Cortex of kidney (tissue), 1 donor: ENCODE measurements at places on chromosomes 3 and 15.

GRCh38 chr3:124694486-124694885 lies 35.8 kb upstream of the UMPS start:
- no peak for DNase-seq

DNA sequence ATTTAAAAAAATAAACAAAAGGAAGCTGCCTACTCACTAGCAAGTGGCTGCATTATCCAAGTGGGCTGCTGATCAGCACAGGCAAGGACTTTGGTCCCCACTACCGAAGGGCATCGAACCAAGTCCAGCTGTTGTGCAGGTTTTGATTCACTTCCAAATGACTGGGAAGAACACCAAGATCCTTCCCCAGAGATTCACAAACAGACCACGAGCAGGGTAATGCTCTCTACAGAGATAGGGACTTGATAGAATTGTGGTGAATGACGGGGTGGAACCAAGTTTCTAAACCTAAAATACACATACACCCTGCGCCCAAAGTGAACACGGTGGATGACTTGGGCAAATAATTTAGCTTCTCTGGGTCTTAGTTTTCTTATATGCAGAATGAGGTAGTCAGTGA lies 203.7 kb upstream of the ICE2 start:
- DNase-seq: no peak

DNA sequence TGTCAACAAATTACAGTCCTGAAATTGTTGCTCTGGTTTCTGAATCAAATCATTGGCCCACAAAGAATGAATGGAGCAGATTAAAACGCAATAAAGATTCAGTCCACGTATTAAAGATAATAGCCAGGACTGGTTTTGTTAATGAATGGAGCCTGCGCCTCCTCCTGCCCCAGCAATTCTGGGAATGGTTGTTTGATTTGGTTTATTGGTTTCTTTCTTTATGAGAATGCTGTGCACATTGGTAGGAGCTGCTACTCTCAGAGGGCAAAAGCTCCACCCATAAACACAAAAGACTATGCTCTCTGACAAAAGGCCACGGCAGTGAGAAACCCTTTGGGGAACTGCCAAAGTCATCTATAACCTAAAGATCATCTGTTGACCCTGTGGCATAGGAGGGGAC lies 261.1 kb downstream of the ABHD5 start:
- DNase-seq: no peak

- DNase-seq: no peak
These were observed 15.7 kb upstream of the CAND2 start for GRCh38 chr3:12780751-12781150.

GRCh38 chr3:138114988-138115971 lies at the start of gene DZIP1L:
Gene DZIP1L (minus strand): TSS chr3:138115608. CDS start chr3:138103971, 11,637 bp downstream.
- DNase-seq: no peak

DNA sequence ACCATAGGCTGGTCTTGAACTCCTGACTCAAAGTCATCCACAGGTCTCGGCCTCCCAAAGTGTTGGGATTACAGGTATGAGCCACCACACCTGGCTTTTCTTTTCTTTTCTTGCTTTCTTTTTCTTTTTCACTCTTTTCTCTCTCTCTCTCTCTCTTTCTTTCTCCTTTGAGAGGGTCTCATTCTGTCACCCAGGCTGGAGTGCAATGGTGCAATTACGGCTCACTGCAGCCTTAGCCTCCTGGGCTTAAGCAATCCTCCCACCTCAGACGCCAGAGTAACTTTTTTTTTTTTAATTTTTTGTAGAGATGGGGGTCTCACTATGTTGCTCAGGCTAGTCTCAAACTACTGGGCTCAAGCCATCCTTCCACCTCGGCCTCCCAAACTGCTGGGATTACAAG lies 133.1 kb upstream of the UBE2E1 start:
- DNase-seq: no peak

DNA sequence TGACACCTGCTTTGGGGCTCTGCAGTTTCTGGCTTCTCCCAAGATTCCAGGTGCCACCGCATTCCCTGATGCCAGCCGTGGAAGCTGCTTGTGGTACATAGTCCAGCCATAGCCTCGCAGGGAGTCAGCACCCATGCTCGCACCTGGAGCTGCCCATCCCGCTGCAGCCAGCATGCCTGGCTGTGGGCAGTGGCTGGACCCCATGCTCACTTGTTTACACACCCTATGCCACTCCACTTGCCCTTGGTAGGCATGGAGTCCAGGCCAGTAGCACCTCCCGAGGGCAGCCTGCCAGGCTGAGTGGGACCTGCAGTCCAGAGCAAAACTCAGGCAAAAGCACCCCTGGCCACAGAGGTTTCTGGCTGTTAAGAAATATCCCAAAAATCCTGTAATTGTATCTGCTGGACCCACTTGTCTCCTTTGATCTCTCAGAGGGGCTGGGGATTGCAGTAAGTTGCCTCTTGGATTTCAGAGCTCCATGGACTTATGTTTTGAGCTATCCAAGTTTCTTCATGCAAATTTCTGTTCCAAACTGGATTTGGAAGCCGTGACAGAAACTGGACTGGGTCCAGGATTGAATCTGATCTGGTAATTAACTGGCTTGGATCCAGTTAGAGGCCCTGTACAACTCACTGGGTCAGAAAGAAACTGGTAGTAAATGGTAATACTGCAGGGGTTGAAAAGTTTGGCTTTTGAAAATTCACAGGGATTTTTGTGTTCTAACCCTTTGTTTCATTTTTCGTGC lies 149.3 kb downstream of the FMN1 start:
- no peak for DNase-seq

GRCh38 chr3:105691633-105692032 lies 177.2 kb downstream of the CBLB start:
- no peak for DNase-seq

- DNase-seq: no peak
These were observed 233.9 kb upstream of the CADM2 start for GRCh38 chr3:84724877-84725276.

GRCh38 chr3:99532246-99532645 lies 106.1 kb upstream of the COL8A1 start:
- no peak for DNase-seq

DNA sequence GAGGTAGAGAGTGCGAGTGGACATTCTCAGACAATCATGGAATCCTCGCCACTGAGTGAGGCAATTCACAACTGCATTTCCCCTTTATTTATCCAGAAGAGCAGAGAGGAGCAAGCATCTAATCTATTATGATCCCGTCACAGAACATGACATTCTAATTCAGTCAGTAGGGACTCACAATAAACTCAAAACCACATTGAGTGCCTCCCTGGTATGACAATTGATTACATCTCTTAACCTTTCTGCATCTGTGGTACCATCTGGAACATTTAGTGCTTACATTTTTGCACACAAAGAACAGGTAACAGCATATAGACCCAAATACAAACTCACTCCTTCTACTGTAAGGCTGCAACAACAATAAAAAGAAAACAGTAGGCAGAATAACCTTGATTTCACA lies 517.2 kb downstream of the GBE1 start:
- no peak for DNase-seq

- DNase-seq: no peak
These were observed 56.7 kb downstream of the PAK2 start for GRCh38 chr3:196796317-196796716.

DNA sequence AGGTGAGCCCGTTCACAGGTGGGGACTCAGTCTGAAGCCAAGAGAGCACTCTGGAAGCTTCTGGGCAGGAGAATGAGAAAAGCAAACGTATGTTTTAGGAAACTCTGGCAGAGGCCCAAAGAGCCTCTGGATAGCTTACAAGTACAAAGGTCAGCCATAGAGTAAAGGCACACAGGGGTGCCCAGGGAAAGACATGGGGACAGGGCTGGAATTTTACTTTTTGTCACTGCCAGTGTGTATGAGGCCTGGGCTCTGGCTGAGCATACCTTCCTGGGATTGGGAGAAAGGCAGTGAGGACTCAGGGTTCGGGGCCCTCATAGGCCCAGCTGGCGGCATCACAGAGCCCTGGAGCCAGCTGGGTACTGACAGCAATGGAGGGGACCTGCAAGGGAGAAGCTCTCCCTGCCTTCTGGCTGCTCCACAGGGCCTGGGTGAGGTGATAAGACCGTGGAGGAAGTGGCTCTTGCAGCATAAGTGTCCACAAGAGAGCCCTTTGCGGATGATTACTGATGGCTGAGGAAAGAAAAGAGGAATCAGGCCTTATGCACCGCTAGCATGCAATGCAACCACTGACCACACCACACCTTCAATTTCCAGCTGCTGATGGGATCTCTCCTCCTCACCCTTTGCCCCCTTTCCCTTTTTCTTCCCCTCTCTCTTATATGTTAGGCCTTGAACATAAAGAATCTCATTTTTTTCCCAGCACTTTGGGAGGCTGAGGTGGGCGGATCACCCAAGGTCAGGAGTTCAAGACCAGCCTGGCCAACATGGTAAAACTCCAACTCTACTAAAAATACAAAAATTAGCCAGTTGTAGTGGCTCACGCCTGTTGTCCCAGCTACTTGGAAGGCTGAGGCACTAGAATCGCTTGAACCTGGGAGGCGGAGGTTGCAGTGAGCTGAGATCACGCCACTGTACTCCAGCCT lies 25.1 kb upstream of the BCL2L10 start:
- DNase-seq: no peak

GRCh38 chr15:67741308-67741707 lies 84.0 kb upstream of the SKOR1 start:
- no peak for DNase-seq

DNA sequence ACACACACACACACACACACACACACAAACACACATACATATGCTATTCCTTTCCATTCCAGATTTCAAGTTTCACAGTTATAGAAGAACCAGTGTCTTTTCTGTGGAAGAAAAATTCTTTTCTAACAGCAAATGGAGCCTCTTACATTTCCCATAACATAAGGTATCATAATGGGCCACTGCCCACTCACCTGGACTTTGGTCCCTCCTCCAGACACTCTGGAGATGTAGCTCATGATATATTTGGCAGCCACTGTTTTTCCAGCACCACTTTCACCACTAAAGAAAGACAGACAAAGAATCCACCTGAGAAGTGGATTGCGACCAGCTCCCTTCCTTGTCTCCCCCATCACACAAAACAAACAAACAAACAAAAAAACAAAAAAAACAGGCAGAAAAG lies 29.8 kb downstream of the LDHAL6B start:
- DNase-seq: no peak
